Tongue (tissue), 3 donors: ENCODE measurements at places on chromosomes 2 and 18.

DNA sequence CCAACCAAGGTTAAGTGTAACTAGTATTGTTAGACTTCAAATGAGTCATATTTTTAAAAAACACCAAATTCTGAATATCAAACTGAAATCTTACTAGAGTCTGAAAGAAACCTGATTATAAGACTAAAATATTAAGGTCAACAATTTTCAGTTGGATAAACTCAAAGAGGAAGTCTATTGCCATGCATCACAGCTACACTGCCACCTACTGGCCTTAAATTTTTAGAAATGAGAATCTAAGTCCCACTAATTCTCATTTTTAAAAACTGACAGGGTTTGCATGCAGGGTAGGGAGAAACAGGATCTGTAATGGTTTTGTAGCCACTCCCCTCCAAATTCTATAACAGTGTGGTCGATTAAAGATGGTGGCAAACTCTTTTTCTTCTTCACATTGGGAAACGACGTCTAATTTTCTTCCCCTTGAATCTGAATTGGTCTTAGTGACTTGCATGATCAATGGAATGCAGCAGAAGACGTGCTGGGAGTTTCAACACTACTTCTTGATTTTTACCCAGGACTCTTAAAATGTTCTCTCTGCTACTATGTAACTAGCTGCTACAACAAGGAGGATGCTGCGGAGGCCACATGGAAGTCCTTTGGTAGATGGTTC lies 176.1 kb upstream of the SESTD1 start:
- peak; percentile 46 for DNase-seq

DNA sequence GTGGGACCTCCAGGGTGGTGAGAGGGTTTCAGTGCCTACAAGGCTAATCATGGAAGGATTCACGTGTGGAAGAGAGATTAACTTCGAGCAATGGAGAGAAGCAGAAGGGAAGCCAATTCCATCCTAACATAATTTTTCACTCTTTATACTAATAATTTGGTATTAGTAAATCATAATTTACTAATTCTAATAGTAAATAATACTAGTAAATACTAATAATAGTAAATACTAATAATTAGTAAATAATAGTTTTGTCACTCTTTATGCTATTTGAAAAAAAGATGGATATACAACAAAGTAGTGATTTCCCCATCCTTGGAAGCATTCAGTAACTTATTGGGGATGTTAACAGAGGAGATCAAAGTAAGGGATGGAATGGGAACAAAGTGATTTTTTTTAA lies 6.4 kb upstream of the SAG start:
- DNase-seq = no peak

- DNase-seq = no peak
Observed at GRCh38 chr2:235936493-235936892, 231.7 kb downstream of the GBX2 start.

DNA sequence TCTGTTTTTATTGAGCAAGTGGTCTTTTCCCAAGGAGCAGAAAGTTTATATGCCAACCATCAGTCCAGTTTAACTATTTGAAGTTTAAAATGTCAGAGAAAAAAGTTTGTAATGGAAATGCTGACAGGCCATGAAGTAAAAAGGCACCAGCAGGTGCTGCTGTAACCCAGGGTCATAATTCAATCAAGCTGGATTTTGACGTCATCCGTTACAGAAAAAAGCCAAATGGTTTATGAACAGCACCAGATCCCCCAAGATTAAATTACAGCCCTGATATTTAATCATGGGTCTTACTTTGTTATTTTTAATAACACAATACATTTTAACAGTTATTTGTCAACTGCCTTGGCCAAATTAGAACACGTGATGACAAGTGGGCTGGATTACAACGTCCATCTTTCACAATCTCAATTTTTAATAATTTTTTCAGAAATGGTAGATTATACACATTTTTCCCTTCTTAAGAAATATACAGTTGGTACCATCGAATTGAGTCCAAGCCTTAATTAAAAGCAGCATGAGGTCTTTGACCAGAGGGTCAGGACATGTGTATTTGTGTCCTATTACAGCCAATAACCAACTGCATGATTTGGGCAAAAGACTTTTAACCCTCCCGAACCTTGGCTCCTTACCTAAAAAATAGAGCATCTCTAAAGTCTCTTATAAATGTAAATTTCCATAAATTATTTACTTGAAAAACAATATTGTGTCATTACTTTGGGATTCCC lies 10.0 kb downstream of the TCF4 start:
- peak; percentile 71 for DNase-seq

- no peak for DNase-seq
Observed at GRCh38 chr2:160064916-160065315, 2.5 kb upstream of the PLA2R1 start.

DNA sequence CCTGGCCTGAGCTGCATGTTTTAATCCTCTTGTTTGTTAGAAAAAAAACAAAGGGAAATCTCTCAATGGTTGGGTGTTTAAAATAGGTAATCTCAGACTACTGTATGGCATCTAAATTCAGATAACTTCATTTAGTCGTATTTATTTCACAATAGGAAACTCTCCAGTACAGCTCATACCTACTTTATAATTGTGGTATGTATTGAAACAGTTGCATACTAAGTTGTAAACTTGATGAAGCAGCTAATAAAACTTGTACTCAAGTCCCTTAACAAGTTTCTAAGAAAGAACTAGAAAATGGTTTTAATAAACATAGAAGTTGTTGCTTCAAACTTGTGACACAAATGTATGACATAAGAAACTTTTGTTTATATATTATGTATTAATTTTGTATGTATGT lies 334.5 kb downstream of the PTPRM start:
- no peak for DNase-seq

- DNase-seq = no peak
Observed at GRCh38 chr18:57806201-57806977, 3.3 kb upstream of the ATP8B1 start.

GRCh38 chr2:217105733-217106649 lies 246.1 kb upstream of the TNP1 start:
- DNase-seq = no peak

- DNase-seq = no peak
Observed at GRCh38 chr18:58307441-58307840, 263.4 kb downstream of the NEDD4L start.

DNA sequence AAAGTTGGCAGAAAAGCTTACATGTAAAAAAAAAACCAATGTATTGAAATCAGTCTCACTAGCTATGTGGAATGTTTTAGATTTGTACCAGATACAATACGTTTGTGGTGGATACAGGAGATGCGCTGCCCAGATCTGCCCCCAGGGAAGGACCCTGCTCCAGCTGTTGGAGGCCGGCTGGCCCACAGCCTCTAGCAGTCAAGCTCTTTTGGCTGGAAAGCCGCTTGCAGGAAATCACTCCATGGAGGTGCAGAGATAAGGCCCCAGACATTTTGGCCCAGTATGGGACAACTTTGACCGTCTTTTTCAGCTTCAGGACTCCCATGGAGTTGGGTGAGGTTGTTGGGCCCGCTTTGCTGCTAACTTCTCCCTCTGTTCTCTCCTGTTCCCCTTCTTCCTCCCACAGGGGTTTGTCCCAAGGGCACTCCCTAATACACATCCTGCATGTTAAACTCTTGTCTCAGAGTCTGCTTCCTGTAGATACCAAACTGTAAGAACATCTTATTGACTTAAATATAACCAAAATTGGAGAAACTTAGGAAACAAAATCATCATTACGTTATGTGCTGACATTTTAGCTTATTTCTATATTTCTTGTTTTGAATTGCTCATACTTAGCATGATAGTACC lies 1.7 kb upstream of the QPCT start:
- DNase-seq = peak; percentile 43

GRCh38 chr2:133072837-133073694 lies 403.1 kb upstream of the LYPD1 start:
- no peak for DNase-seq

- no peak for DNase-seq
Observed at GRCh38 chr2:82215212-82215611, 1910.7 kb upstream of the LRRTM1 start.

DNA sequence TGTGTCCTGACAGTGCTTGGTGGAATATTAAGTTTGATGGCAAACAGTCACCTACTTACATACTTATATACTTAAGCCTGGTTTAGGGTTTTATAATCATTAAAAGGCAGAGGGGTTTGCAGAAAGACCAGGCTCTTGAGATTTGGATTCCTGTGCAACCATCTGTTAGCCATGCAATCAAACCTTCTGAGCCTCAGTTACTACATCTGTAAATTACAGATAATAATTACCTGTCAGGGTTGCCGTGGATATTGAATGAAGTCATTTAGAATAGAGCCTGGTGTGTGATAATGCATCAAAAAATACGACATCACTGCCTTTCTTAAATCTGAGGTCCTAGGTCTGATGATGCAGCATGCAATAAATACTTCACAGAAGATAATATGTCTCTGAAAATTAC lies 152.9 kb downstream of the ARHGAP28 start:
- DNase-seq = no peak

DNA sequence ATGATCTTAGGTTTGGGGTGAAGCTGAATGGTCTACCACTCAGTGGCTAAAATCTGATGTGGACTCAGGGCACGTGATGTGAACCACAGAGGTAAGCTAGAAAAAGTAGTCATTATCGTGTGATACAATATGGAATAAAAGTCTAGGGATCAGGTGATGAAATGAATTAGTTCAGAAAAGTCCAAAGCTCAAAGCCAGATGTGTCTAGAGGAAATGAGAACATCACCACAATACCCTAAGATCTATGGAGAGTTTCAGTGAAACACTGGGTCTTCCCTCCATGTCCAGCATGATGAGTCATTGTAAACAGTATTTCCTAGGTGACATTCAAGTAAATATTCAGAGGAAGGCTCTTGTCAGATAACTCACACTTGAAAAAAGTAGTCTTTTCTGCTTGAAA lies 1257.4 kb upstream of the ZEB2 start:
- DNase-seq = no peak

- no peak for DNase-seq
Observed at GRCh38 chr2:104429639-104430358, 424.1 kb upstream of the POU3F3 start.

GRCh38 chr2:223306371-223306770 lies 254.4 kb downstream of the KCNE4 start:
- no peak for DNase-seq

DNA sequence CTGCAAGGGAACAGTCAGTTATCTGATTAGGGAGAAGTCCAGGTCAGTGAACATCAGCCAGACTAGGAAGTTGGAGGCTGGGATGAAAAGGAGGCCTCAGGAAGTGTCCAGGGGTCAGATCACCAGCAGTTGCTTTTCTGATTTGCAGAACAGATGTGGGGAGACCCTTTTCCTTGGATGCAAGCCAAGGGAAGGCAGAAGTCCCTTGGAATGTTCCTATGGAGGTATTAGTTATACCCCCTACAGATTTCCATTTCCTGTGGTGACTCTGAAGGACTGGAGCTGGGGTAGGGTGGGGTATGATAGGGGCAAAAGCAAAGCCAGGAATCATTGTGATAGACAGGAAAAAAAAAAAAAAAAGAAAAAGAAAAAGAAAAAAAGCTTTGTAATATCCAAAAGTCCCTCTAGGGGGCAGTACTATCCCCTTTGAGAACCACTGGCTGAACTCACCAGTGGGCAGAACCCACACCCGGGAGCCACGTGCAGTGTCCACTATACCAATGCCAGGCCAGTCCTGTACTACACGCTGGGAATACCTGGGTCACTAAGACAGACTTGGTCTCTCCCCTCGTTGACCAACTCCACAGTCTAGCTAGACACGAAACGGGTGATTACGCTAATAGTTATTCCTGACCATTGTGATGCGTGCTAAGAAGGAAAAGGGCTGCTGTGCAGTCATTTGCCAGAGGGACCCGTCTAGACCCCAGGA lies 7.4 kb downstream of the DYSF start:
- peak; percentile 20 for DNase-seq

DNA sequence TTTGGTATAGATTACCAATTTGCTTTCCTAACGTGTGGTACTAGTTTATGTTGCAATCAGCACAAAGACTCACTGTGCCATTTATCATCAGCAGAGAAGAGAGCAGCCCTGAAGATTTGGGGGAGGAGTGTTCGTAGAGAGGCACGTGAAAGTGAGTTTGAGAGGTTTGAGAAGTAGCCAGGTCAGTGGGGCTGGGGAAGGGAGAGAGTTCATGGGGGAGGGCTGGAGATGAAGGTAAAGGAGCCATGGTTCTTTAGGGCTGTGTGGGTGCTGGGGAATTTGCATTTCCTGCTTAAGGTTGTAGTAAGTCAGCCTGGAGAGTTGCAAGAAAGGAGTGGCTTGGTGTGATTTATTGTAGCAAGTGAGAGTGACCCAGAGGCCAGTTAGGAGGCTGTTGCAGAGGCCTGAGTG lies 172.1 kb downstream of the NEDD4L start:
- DNase-seq = no peak

DNA sequence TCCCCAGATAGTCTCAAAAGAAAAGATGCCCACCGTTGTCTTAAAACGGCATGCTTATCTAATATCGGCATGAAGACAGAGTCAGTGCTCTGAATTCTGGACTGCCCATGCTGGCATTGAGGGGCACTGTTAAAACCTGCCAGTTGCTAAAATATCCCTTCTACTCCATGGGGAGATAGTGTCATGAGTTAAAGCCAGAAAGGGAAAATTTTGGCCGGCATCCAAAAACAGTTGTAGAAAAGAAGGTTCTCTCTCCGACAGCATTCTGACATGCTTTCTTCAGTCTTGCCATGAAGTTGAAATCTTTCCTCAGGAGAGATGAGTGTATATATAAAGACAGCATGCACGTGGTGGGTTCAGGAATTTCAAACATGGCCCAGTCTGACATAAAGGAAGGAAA lies 401.3 kb upstream of the PIK3C3 start:
- DNase-seq = peak; percentile 30

DNA sequence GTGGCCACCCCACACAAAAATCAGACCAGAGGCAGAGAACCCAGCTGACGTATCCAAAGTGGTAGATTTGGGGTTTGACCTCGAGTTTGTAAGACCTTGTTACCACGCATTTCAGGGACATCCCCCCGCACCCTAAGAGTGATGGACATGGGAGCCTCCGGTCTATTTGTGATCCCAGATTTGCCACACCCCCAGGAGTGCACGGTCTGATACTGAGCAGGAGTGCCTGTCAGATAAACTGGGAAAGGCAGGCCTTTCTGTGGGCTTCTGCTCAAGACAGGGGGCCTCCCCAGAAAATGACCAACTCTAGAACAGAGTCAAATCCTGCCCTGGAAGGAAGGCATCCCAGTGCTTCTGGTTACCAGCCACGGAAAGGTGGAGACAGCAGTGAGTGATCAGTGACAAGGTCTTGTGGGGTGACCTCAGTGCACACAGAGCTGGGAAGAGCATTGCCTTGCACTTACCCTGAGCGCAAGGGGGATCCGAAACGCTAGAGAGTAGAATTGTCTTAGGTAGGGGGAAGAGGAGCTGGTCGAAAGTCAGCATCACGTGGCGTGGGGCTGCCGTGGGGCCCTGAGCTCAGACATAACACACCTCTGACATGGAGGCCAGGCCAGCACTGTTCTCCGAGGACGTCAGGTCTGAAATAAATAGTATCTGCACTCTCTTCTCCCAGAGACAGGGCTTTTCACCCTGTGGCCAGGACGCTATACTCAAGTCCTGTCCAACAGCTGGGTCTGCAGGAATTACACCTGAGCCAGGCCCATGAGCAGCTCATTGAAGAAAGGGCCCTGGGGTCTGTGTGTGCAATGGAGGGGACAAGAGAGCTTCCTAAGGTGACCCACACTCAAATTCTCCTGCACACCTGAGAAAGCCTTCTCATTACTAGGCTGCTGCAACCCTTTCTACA lies 242.4 kb upstream of the SALL3 start:
- DNase-seq = no peak
